ENCODE measurements at places on chromosomes 6 and 20.

DNA sequence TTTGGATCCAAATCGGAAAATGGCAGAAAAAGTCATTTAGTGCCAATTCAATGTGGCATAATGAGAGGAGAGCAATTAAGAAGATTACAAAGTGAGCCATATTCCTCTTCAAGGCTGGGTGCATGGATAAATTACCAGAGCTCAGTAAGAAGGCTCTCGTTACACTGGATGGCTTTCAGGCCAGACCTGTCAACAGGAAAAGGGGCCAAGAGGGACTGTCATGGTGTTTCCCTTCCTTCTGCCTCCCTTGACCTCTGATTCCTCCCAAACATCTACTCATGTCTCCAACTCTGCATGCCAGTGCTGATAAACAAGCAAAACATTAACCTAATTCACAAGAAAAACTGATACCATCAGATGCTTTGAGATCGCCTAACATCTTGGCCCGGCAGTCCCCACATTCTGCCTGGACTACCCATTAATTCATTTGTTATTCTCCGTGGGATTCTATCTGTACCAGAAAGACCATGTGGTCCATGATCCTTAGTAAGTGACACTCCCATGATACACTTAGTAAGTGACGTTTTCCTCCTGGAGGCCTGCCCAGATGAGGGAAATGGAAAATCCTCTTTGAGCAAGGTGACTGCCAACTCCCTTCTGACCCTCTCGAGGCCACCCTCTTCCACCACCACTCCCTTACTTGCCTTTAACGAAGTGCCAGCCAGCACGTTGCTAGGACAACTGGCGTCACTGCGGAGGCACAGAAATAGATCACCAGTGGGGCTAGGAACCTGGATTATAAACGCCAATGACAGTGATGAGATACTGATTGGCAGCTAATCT, 239.2 kb downstream of the GMPR start:
- no peak for DNase-seq

DNA sequence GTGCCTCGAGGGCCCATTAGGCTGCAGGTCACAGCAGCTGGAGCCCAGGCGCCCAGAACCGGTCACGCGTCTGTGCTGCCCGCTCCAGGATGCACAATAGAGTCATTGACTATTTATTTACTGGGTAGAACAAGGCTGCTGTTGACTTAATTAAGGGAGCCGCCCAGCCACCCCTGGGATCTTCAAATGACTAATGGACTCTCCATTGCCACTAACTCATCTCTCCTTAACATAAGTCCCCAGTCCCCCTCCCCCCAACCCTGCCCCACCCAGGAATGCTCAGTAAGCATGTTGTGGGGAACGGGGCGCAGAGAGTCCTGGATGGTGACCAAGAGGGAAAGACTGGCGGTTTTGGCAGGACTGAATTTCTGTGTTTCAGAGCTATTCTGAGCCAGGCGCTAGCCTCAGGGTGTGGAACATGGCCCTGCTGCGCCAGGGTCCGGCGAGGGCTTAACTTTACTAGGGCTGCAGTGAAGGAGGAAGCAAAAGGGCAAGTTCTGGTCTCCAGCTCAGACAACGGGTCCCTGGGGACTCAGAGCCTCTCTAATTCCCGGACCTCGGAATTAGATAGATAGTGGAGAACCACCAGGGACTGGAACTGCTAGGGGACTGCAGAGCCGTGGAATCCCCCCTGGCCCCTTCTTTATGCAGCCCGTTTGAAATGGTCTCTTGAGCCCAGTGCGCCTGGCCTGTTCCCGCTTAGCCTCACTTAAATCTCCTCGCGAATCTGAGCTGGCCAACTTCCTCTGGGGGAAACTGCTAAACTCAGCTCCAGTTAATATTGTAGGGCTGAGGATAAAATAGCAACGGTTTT, 1.5 kb upstream of the GRIK2 start:
- no peak for DNase-seq

- no peak for DNase-seq
Measured at GRCh38 chr6:16136091-16136490, 7.2 kb downstream of the MYLIP start.

- DNase-seq: no peak
Measured at GRCh38 chr20:40497899-40498691, 190.9 kb downstream of the MAFB start.
